ENCODE measurements at places on chromosomes 5 and 9.

GRCh38 chr5:81750308-81751008, 439 bp downstream of the SSBP2 start:
- no peak for DNase-seq

DNA sequence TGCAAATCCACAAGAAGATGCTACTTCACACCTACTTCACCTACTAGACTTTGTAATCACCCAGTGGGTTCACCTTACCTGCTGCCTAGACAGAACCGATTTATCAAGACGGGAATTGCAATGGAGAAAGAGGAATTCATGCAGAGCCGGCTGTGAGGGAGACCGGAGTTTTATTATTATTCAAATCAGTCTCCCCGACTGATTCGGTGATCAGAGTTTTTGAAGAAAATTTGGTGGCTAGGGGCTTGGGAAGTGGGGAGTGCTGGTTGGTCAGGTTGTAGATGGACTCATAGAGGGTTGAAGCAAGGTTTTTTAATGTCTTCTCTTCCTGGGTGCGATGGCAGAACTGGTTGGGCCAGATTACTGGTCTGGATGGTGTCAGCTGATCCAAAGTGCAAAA, 23.4 kb downstream of the SFXN1 start:
- no peak for DNase-seq

- DNase-seq, result no peak
These were observed 8.7 kb upstream of the SSBP2 start for GRCh38 chr5:81759632-81760005.

DNA sequence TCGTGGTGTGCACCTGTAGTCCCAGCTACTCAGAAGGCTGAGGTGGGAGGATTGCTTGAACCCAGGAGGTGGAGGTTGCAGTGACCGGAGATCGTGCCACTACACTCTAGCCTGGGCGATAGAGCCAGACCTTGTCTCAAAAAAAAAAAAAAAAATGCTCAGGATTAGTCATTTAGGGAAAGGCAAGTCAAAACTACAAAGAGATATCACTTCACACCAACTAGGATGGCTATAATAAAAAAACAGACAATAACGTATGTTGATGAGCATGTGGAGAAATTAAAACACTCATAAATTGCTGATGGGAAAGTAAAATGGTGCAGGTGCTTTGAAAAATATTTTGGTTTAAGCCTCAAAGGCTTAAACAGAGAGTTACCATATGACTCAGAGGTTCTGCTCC, 6.3 kb upstream of the ANKRD34B start:
- no peak for DNase-seq

- DNase-seq, result no peak
These were observed 35.8 kb downstream of the RASGEF1C start for GRCh38 chr5:180173198-180173544.

DNA sequence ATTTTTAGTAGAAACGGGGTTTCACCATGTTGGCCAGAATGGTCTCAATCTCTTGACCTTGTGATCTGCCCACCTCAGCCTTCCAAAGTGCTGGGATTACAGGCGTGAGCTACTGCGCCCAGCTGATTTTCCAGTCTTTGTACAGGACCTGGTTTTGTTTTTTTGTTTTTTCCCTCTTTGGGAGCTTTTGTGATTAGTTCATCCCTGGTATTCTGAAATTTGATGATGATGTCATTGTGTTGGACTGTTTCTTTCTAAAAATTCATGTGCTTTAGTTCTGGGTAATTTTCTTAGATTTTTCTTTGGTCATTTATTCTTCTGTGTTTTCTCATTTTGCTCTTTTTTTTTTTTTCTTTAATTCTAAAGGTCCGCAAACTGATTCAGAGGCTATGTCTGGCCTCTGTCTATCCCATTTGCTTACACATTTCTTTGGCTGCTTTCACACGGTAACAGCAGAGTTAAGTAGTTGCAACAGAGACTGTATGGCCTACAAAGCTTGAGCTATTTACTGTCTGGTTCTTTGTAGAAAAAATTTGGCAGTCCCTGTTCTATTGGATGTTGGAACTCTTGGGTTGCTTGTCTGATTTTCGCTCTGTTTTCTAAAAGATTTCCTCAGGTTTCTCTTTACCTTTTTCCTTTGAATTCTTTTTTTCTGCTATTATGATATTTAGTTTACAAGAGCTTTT, 24.8 kb downstream of the STX17 start:
- no peak for DNase-seq

Measured in NCI-H1436 treated with DMSO at 0.1 percent for 48 hours (cell line).